ENCODE measurements at places on chromosomes 5 and 9.

DNA sequence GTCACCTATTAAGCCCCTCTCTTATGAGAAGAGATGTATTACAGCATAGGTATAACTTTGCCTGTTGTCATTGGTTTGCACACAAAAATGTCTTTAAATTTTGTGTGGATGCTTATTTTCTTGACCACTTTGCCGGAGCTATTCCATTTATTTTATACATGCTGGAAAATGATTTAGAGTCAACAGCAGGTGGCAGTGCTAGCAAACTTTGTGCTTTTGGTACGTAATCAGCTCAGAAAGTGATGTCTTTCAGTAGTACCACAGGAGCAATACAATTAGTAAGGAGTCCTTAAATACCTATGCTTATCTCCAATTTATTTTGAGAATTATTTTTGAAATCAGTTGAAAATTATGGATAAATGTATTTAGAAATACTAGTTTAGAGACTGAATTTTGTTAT lies 19.8 kb upstream of the NUDT12 start:
- no peak overlapping the region for H3K27ac ChIP-seq
- H3K4me3 ChIP-seq, result no peak overlapping the region
- no peak for DNase-seq
- no peaks in the 10 kb centered on the region for H3K4me1 ChIP-seq
- H3K27me3 ChIP-seq, result no peaks in the 10 kb centered on the region
- no peaks in the 10 kb centered on the region for H3K36me3 ChIP-seq

DNA sequence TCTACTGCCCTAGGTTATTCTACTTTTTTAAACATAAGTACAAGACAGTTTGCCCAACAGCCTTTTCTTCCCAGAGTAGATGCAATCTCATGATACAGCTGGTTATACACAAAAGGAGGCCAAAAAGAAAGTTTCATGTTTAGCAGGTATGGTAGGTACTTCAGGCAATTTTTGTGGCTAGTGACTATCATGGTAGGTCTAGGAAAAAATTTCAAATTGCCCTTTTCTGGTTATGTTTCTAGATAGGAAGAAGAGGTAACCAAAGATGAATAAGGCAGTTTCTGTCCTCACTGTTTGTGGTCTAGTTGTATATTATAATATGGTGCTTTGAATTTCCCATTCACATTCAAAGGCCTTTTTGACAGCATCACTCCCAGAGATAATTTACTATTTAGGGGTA lies 19.7 kb downstream of the MEGF9 start:
- no peaks in the 10 kb centered on the region for H3K27me3 ChIP-seq
- H3K4me1 ChIP-seq, result peaks cover 12% of the 10 kb centered on the region
- no peaks in the 10 kb centered on the region for H3K36me3 ChIP-seq

DNA sequence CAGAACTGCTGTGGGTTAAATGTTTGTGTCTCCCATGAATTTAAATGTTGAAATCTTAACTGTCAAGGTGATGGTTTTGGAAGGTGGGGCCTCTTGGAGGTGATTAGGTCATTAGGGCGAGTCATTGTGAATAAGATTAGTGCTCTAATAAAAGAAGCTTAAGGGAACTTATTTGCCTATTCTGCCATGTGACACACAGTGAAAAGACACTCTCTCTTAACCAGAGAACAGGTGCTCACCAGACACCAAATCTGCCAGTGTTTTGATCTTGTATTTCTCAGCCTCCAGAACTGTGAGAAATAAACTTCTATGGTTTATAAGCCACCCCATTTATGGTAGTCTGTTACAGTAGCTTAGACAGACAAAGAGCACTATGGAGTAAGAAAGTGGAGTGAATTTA lies 117.9 kb upstream of the SV2C start:
- no peak overlapping the region for H3K27ac ChIP-seq
- no peaks in the 10 kb centered on the region for H3K4me1 ChIP-seq
- no peak overlapping the region for H3K4me3 ChIP-seq
- H3K27me3 ChIP-seq, result no peaks in the 10 kb centered on the region
- DNase-seq, result no peak
- no peaks in the 10 kb centered on the region for H3K36me3 ChIP-seq

DNA sequence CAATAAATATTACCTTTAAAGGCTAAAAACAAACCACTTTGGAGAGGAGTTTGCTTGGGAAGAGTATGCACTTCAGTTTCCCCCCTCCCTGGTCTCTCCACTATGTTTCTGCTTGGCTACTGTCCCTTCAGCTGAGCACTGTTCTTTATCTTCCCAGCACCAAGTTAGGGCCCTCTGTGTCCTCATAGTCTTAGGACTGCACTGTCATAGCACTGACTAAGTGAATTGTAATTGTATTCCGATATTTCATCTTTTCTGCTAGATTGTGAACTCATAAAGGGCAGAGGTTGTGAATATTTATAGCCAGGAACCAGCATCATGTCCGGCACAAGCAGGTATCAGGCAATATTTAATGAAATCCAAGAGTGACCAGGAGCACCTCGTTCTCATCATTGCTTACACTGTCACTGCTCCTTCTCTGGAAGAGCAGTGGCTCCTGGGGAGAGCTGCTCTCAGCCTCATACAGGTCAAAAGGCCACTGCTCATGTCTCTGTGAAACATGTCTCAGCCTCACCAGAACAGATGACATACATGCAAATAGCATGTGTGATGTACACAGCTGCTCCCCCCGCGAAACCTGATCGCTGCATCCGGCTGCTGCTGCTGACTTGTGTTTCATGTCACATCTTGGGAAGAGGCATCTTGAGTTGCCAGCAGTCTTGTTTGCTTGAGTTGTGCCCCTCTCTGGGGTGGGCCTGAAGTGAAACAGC lies 279.7 kb upstream of the MSX2 start:
- H3K27ac ChIP-seq, result no peak overlapping the region
- H3K4me3 ChIP-seq, result no peak overlapping the region
- no peaks in the 10 kb centered on the region for H3K4me1 ChIP-seq
- H3K27me3 ChIP-seq, result peaks cover 21% of the 10 kb centered on the region

DNA sequence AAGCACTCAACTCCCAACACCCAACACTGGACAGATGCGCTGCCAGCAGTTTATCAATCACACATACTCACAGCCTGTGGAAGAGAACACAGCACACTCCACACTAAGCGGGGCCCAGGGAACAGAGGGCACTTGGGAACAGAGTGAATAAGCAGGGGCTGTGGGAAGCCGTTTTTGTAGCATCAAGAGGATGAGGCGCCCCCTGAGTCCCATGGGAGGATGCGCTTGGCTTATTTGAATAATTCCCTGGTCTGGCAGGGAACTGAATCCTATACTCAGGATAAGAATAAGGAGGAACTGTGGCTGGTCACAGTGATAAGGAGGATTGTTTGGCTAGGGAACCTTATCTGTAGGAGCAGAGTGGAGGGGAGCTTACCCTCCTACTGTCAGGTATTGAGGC lies 96.1 kb upstream of the DNAH5 start:
- no peaks in the 10 kb centered on the region for H3K36me3 ChIP-seq
- peaks cover 17% of the 10 kb centered on the region for H3K4me1 ChIP-seq
- no peak for DNase-seq
- H3K4me3 ChIP-seq, result no peak overlapping the region
- no peak overlapping the region for H3K27ac ChIP-seq

DNA sequence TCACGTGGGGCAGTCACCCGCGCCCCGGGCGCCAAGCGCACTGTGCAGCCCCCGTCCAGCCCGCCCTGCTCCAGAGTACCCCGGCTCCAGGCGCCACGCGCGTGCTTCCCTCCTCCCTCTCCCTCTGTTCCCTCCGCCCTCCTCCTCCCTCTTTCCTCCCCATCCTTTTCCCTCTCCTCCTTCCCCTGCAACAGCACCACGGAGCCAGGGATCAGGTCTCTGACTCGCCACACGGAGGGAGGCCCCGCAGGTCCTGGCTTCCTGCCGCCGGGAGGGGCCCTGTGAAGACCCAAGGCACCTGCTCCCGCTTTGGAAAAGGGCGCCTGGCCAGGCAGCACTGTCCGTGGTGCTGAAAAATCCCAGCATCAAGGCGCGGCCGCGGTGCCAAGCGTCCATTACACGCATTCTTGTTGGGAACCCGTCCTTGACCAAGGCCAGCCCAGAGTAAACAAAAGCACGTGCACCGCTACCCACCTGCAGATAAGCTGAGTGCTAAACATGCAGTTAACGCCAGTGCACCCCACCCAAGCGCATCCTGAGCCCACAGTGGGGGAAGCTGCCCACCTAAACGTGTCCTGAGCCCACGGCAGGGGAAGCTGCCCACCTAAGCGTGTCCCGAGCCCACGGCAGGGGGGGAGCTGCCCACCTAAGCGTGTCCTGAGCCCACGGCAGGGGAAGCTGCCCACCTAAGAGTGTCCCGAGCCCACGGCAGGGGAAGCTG lies 21.7 kb downstream of the SLC6A18 start:
- no peak overlapping the region for H3K27ac ChIP-seq
- DNase-seq, result peak; percentile 21
- H3K27me3 ChIP-seq, result peaks cover 83% of the 10 kb centered on the region

- H3K4me1 ChIP-seq, result peaks cover 93% of the 10 kb centered on the region
- no peaks in the 10 kb centered on the region for H3K36me3 ChIP-seq
- H3K27ac ChIP-seq, result peak overlapping the region; percentile 95
- H3K4me3 ChIP-seq, result peak overlapping the region; percentile 23
These were observed 44.1 kb upstream of the IL17B start for GRCh38 chr5:149423049-149423793.

All from heart right ventricle (tissue), 16 donors.